ENCODE measurements at places on chromosomes 13 and 19.
A peak's percentile ranks its signal among the peaks of the same experiment; 100 is the strongest.

DNA sequence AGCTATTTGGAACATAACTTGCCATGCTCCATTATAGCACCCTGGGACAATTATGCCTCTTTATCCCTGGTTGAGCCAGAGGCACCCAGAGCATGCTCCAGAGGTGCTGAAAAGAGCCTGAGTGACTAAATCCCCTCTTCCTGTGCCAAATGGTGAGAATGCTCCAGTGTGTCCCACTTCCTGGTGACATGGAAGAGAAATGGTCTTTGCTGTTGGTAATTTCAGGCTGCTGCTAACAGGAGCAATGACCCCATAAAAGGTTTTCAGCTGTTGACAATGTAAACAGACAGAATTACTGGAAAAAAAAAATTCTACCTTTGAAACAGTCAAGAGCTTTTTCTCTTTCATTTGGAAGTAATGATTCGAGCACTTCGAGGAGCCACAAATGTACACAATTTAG is 341.8 kb downstream of the FGF9 start:
- DNase-seq, result no peak

DNA sequence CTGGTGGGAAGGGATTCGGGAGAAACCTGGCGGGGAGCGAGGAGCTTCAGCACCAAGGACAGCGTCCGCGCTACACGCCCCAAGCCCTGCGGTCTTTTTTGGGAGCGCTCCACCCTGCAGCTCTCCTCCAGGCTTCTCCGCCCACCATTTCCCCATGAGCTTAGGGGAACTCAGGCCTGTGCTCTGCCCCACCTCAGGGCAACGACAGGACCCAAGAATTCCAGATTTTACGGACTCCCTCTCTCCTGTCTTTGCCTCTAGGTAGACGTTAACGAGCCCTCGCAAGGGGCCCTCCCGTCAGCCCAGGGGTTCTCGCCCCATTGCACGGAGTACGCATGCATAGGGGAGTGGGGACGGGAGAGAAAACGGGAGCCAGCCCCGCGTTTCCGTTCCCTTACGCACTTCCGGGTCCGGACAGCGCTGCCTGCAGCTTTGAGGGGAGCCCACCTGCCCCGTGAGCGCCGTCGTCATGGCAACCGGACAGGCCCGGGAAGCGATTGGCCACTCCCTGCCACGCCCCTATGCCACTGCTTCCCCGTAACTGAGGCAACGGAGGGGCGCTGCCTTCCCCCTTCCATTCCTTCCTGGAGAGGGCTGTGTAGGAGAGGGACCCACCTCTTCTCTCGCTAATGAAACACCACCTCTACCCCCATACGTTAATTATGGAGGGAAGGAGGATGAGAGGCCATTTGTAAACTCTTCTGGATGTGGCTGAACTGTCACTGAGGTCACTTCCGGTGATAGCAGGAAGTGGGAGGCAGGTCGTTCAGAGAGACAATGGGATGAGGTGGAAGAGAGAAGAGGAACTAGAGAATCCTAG is 20.8 kb downstream of the NOVA2 start:
- peak; percentile 47 for DNase-seq

DNA sequence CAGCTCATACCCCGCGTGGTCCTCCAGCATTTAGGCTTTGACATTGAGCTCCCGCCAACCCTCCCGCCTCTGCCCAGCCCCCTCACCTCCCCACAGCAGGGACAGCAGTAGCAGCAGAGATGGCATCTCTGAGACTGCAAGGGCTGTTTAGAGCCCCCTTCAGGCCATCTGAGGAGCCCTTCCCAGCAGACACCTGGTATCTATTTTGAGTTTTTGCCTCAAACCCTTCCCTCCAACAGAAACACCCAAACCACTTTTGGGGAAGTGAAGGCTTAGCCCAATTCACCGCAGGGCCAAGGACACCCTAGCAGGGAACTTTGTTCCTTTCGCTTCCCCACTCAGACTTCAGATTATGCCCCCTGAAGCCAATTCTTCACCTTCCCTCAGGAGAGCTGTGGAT is 6.3 kb upstream of the ZNF175 start:
- DNase-seq, result no peak

GRCh38 chr19:33756177-33756576 is 40.5 kb upstream of the KCTD15 start:
- no peak for DNase-seq

DNA sequence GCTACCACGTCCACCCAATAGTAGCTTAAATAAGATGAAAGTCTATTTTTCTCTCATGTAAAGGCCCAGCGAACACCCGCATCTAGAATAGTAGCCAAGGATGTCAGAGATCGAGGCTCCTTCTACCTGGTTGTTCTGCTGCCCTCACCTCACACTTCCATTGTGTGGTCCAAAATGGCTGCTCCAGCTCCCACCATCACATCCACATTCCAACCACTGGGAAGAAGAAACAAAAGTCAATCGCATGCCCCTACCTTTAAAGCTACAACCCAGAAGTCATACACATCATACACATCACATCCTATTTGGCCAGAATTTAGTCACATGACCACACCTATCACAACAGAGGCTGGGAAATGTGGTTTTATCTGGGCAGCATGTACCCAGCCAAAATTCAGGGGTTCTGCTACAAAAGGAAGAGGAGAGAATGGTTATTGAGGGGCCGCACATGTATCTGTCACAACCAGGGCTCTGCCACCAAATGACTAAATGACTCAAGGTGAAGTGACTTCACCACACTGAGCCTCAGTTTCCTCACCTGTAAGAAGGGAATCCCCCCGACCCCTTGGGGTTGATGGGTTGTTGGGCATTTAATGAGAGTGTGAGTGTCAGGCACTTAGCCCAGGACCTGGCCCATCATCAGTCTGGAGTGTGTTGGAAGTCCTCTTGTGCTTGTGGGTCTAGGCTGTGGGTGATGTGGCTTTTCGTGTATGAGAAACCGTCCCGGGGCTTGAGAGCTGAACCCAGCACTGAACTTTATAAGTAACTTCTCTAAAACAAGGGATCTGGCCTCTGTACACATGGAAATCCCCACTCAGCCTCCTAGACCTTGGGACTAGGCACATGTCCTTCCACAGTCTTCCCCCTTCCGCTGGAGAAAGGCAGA is 10.2 kb upstream of the CBLC start:
- DNase-seq, result no peak
